CD8-positive, alpha-beta T cell (primary cell): ENCODE measurements at places on chromosomes 12 and 14. TPM values are rescaled to one million over a fixed set of nuclear protein-coding genes. Genes with fewer than 3 reads are reported as not detected.

GRCh38 chr12:41604830-41605229 lies 416.7 kb downstream of the PDZRN4 start:
- no peak for DNase-seq

- DNase-seq, result no peak
Observed at GRCh38 chr12:112839386-112839972, 47.9 kb downstream of the RPH3A start.

- no peak for DNase-seq
Observed at GRCh38 chr14:76181546-76181945, 29.8 kb downstream of the GPATCH2L start.

GRCh38 chr14:66088656-66089055 lies 397.5 kb upstream of the CCDC196 start:
- DNase-seq, result no peak

DNA sequence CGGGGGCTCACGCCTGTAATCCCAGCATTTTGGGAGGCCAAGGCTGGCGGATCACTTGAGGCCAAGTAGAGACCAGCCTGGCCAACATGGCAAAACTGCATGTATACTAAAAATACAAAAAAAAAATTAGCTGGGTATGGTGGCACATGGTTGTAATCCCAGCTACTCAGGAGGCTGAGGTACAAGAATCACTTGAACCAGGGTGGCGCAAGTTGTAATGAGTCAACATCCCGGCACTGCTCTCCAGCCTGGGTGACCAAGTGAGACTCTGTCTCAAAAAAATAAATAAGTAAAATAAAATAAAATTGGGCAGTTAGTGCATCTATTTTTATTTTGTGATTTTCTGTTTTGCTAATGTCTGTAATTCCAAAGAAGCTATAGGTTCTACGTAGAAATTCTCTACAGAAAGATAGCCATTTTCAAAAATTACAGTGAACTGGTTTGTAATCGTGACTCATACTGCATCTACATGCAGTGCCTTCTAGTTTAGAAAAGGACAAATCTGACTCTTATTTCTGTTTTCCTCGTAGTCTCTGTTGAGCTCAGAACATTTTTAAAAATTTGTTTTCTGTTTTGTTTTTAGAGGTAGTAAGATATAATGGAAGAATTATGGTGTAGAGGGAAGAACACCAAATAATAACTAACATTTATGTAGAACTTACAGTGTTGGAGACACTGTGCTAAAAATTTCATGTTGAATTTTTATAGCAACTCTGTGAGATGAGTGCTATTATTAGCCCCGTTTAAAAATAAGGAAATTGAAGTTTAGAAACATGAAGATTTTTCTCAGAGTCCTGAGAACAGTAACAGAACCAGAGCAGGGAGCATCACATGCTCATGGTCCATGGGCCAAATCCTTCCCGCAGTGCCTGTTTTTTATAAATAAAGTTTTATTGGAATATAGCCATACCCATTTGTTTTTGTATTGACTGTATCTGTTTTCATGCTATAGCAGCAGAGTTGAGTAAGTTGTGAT lies 201.2 kb downstream of the SYNE2 start:
- DNase-seq, result no peak

DCN gene
- not detected for total RNA-seq

GARIN6 gene
- total RNA-seq, result not detected
